Ovary (tissue), 10 donors: ENCODE measurements at places on chromosomes 3 and 15. TPM values are rescaled to one million over a fixed set of nuclear protein-coding genes. Genes with fewer than 3 reads are reported as not detected.

DNA sequence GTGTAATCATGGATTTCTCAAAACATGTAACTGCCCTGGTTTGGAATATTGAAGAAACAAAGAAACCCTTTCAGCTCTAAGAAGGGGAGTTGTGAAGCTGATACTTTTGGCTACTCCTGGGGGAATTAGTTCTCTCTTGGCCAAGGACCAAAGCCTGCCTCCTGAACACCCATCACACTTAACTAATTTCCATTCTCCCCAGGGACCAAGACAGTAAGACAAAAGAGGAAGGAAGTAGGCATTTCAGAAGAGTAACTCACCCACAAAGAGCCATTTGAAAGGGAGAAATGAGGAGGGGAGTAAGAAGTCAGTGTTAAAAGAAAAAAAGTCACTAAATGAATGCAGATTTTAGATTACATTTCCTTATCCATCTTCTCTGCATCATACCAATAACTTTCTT is 328.0 kb upstream of the SOX2 start:
- no peak for DNase-seq

DNA sequence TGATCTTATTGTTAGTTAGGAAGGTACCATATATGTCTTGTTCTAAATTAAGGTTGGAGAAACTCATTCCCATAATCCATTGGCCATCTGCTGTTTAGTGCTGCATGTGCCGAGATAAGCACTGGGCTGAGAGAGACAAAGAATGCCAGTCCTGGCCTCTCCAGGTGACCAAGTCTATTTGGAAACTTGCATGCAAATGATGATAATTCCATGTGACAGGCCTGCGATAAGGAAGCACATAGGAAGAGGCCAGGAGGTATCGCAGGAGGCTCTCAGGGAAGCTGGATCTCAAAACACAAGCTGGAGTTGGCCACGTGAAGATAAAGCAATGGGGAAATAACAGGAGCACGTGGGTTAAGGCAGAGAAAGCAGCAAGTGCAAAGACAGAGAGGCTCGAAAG is 39.7 kb downstream of the MYO5C start:
- DNase-seq, result no peak

DNA sequence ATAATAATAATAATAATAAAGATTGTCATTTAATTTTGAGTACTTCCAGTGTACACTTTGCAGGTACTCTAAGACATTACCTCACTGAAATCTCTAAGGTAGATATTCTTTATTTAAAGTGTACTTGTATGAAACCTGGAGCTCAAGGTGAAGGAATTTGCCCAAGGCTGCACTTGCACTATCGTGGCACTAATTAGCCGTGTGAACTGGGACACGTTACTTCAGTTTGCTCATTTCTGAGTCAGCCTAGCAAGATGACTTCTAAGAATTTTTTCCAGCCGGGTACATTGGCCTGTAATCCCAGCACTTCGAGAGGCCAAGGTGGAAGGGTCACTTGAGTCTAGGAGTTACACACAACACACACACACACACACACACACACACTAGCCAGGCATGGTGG is 33.5 kb downstream of the MLH1 start:
- no peak for DNase-seq

LRTM1 gene
- not detected for total RNA-seq

- no peak for DNase-seq
These were observed 474.7 kb upstream of the IL12A start for GRCh38 chr3:159513867-159514380.
